ENCODE measurements at places on chromosomes 2 and 18.

- no peak for DNase-seq
Observed at GRCh38 chr2:25996844-25997243, 14.5 kb upstream of the KIF3C start.

GRCh38 chr2:22382479-22383169 is 1002.4 kb upstream of the KLHL29 start:
- no peak for DNase-seq

DNA sequence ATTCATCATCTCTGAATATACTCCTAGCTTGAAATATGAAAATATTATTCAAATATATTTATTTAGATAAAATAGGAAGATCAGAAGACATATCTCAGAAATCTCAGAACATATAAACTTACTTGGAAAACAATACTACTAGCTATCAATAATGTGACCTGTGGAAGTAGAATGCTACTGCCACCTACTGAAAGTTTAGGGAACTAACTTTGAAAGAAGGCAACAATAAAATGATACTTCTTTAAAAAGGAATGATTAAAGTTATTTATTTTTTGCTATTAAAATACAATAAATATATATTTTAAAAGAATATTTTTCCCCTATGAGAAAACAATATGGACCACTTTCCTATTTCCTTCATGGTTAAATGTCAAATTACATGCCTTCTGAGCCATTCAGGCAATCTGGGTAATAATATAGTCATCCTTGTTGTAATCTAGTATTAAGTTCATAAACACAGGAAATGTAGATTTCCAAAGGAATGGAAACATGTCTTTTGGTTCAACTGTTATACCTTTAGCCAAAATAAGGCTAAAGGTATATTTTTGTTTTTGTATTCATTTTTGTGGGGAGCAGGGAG is 26.0 kb downstream of the ACADL start:
- peak; percentile 39 for DNase-seq

- DNase-seq: peak; percentile 14
Observed at GRCh38 chr18:55405893-55406406, 182.0 kb downstream of the TCF4 start.

GRCh38 chr2:118815731-118816130 is 31.7 kb downstream of the EN1 start:
- DNase-seq: no peak

DNA sequence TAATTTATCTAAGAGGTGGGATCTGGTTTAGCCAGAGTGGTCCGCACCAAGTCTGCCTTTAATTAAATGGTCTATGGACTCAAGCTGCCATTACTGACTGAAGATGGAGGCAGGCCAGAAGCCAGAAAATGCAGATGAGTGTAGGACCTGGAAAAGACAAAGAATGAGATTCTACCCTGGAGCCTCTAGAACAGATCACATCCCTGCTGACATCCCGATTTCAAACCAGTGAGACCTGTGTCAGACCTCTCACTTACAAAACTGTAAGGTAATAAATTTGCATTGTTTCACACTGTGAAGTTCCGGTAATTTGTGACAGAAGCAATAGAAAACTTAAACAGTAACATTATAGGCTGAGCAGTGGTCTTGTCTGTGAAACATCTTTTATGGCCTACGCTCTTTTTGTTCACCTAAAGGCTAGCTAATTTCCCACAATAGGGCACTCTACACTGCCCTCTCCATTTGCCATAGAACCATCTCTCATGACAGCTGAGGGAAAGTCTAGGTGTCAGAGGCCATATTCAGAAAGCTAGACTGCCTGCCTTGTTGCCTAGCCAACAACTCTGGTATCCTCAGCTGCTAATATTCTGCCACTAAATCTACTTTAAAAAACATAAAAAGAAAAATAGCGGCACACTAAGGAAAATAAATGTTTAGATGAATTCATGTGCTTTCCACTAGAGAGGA is 1396.2 kb upstream of the PIK3C3 start:
- DNase-seq: no peak

DNA sequence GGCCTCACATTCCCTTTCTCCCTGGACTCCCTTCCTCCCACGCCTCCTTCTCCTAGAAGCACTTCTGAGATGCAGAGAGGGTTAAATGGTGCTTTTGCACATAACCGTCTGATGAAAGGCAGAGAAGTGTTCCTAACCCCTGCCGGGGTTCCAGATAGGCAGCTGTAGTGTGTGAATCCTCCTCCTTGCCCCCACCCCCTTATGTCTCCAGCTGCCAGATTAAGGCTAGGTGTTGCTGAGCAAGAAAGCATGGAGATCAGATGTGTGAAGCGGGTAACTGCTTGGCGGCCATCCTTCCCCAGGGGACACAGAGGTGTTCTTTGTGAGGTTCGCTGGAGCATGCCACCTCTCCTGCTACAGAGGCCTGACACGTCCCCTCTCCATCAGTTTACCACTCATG is 88.3 kb downstream of the NRP2 start:
- DNase-seq: no peak

GRCh38 chr2:187424146-187424545 is 23.9 kb downstream of the CALCRL start:
- DNase-seq: no peak

DNA sequence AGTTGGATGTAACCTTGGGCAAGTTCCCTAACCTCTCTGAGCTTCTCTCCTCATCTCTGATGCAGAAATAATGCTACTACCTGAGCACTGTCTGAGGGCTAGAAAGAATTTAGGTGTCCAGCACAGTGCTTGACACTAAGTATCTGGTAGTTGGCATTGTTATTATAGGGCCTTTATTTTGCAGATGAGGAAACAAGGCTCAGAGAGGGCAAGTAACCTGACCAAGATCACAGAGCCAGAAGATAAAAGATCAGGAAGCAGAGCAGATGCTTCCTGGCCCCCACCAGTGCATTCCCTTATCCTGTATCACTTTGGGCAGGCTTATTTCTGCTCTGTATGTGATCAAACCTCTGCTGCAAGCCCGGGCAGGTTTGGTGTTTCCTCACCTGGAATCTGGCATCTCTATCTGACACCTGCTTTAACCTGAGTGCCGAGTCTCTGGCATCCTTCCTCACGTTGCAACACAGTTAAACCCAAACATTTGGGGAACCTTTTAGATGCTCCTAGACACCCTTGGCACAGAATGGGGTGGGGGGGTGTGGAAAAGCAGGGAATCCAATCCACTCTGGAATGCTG is 69.9 kb downstream of the PLB1 start:
- DNase-seq: no peak

GRCh38 chr2:23988371-23988770 is 21.5 kb upstream of the MFSD2B start:
- peak; percentile 32 for DNase-seq

GRCh38 chr2:206572725-206573124 is 69.6 kb upstream of the FAM237A start:
- DNase-seq: no peak

DNA sequence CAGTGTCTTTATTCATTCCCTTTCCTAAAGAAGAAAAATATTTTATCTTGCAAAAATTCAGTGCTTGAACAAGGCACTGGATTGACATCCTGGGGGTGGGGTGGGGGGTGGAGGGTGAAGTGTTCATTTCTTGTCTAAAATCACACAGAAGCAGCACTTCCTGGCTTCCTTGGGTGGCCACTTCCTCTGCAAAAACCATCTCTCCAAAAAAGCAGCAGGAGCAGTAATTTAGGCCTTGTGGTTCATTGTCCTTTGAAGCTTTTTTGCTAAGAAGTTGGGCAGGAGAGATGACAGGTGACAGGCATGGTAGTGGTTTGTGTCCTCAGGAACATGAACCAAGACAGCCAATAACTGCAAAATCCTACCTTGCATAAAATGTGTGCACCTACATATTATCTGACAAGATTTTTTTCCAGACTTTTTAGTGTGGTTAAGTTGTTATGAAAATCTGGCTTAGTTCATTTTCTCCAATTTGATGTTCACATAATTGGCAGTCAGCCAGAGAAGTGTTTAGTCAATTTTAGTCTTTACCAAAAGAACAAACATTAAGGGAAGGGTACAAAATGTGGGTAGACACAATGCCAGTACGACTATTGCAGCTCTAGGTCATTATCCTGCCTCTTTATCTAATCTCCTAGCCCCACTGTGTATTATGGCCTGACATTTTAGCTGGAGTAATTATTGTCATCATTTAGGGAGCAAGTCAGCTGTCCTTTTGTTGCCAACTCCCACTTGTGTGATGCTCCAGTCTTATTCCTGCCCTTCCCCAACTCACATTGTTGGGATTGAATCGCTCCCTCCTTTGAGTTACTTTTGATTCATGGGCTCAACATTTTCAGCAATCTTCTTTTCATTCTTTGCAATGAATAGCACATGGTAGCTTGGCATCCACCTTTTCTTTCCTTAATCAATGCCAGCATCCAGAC is 177.2 kb downstream of the MYO3B start:
- no peak for DNase-seq

- no peak for DNase-seq
Observed at GRCh38 chr2:190720691-190721090, 71.8 kb downstream of the NAB1 start.

DNA sequence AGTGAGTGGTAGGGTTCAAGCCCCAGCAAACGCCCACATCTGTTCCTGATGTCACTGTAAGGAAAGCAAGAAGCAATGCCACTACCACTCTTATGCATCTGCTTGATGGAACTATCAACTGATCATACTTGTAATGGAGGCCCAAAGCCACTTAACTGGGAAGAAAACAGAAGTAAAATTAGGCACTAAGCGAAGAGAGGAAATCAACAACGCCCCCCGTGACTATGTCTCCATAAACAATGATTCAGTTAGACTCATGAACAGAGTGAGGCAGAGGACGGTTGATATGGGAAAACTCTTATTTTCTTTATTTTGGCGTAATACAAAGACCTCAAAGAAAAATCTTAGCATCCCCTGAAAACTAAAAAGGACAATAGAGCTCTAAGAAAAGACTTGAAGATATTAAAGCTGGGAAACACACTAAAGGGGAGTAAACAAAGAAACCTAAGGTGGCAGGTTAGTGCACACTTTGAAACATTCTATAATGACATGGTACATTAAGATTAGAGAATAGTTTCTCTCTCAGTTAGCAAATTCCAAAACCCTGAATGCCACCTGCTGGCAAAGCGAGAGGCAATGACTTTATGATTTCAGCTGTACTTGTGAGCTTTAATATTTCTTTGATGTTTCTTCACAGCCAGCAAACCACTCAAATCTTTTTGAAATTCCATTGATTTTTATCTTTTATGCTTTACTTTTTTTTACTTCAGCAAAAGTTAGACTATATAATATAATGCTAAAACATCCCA is 86.5 kb downstream of the LRP2 start:
- peak; percentile 15 for DNase-seq

- no peak for DNase-seq
Observed at GRCh38 chr2:55092439-55092838, 42.2 kb upstream of the RTN4 start.

- no peak for DNase-seq
Observed at GRCh38 chr2:68907920-68908253, 36.7 kb upstream of the BMP10 start.

DNA sequence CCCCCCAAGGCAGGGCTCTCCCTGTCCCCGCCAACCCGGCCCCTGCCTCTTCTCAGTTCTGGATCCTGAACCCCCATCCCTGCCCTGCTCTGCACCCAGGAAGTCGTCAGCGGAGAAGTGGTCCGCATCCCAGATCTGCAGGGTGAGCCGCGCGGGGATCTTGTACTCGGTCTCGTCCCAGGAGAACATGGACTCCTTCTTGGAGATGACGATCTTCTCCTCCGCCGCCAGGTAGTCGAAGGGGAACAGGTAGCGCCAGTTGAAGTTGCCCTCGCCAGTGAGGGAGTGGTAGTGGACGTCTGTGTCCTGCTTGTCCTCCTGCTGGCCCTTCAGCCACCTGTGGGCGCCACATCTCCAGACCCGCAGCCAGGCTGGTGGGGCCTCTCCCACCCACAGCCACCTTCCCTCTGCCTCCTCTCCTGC is 16.3 kb downstream of the OTOF start:
- no peak for DNase-seq

GRCh38 chr2:46009772-46010171 is 287.4 kb upstream of the EPAS1 start:
- DNase-seq: no peak

DNA sequence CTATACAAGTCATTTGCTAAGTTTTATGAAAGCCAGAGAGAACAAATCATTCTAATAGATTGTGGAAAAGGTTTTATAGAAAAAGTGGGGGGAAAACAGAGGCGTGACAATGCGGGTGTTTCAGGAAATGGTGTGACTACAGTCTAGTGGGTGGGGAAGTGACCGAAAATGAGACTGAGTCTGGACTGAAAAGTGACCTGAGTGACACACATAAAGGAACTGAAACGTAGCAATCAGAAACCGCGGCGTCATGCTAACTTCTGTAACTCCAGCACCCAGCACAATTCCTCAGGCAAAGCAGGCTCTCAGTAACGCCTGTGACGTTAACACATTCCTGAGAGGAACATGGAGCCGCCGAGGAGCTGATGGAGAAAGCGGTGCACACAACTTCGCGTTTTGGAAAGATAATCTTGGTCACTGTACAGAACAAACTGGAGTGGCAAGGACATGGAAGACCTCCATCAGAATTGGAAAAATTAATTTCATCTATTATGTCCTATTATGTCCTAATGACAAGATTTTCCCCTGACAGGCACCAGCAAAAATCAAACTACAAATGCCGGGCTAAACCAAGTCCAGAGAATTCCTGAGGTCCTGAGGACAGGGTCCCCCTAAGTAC is 1.4 kb upstream of the CD226 start:
- DNase-seq: peak; percentile 59

DNA sequence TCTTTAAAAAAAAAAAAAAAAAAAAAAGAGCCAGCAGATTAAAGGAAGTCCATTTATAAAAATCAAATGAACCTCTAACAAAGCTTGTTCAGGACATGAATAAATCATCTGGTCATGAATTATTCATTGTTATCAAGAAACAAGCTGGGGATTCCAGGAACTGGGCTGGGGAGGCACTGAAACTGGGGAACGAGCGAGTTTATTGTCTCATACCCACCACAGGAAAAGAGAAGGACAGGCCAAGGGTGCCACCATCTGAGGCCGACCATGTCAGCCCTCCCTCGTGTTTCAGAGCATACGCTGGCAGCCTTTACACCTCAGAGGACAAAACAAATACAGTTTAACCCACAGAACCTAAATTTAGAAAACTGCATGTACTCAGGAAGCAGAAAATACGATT is 164.2 kb downstream of the VWC2L start:
- DNase-seq: peak; percentile 29

DNA sequence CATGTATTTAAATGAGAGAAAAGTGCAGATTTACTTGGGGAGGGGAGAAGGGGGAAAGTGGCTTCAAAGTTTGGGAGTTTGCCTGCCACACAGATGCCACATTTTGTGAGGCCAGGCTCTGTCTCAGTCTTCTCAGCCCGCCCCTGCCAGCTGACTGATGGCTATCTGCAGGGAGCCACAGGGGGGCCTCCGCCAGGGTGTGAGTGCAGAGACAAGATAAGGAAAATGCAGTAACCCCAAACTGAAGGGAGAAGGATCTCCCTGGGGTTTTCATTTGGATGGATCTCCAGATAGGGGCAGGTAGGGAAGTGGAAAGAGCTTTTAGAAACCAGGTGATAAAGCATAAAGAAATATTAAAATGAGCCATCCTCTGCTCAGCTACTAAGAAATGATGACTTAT is 128.8 kb downstream of the ZNF521 start:
- peak; percentile 91 for DNase-seq

DNA sequence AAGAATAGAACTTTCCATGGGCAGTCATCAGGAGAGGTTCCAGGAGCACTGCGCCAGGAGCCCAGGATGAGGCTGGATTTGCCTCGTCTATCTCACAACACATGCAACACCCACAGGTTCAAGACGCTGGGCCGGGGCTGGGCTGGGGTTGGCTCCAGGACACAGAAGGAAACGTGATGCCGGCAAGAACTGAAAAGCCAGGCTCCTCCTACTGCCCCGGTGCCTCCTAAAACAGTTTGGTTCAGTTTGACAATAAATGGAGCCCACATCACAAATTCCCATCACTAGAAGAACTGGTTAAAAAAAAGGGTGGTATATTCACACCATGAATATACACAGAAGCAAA is 75.9 kb downstream of the INHBB start:
- no peak for DNase-seq

Data from KBM-7 (cell line).